ENCODE measurements at places on chromosomes 5 and 9.

- DNase-seq, result peak; percentile 77
Measured at GRCh38 chr9:107249131-107249533, 33.9 kb upstream of the RAD23B start.

DNA sequence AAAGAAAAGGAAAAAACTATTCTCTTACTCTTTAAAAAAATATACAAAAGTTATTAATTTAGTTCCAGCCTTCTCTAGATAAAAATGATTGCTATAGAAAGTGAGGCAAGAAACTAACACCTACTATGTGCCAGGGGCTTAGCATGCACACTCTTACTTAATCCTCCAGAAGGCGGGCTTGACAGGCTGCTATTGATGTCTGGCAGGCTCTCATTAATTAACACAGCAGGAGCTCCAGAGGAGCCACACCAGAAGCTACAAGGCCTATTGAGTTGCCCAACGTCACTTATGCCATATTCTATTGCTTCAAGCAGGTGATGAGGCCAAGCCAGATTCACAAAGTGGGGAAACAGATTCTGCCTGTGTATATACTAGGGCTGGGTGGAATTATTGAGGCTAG lies 54.6 kb upstream of the CLINT1 start:
- peak; percentile 54 for DNase-seq

GRCh38 chr5:109191153-109191558 lies 218.6 kb downstream of the PJA2 start:
- peak; percentile 5 for DNase-seq

DNA sequence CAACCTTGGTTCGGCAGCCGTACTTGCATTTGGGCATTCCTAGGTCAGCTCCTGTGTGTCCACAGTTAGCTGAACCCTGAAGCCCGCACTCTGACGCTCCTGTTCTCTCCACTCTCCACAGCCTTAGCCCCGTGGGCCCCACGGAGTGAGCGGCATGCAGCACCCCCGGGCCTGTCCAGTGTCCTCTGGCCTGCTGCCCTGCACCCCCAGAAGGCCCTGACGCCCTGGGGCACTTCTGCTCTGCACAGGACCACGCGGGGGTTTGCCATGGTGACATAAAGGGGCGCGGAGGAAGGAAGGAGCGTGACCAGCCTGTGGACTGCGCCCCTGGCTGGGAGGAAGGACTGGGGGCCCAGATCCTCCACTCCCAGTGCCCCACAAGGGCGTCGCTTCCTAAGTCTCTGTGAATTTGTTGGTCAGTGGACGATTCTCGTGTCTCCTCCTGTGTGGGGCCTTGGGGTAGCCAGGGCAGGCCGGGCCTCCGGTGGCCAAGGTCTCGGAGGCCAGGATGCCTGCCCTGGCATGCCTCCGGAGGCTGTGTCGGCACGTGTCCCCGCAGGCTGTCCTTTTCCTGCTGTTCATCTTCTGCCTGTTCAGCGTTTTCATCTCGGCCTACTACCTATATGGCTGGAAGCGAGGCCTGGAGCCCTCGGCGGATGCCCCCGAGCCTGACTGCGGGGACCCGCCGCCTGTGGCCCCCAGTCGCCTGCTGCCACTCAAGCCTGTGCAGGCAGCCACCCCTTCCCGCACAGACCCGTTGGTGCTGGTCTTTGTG lies 13.0 kb downstream of the NDST1 start:
- no peak for DNase-seq

GRCh38 chr5:140344683-140345423 lies 1.6 kb downstream of the HBEGF start:
- peak; percentile 30 for DNase-seq

- no peak for DNase-seq
Measured at GRCh38 chr9:69900406-69900805, 79.8 kb downstream of the CFAP95 start.

- DNase-seq, result peak; percentile 73
Measured at GRCh38 chr9:127921557-127922120, 4.8 kb upstream of the ST6GALNAC4 start.

- DNase-seq, result no peak
Measured at GRCh38 chr5:142426129-142427014, 101.6 kb upstream of the SPRY4 start.

GRCh38 chr5:107123014-107123413 lies 547.7 kb downstream of the EFNA5 start:
- DNase-seq, result peak; percentile 52

- DNase-seq, result peak; percentile 66
Measured at GRCh38 chr5:80960531-80961375, 590 bp downstream of the RASGRF2 start.

- DNase-seq, result peak; percentile 96
Measured at GRCh38 chr5:181173420-181174342, 26.3 kb downstream of the OR2V2 start.

DNA sequence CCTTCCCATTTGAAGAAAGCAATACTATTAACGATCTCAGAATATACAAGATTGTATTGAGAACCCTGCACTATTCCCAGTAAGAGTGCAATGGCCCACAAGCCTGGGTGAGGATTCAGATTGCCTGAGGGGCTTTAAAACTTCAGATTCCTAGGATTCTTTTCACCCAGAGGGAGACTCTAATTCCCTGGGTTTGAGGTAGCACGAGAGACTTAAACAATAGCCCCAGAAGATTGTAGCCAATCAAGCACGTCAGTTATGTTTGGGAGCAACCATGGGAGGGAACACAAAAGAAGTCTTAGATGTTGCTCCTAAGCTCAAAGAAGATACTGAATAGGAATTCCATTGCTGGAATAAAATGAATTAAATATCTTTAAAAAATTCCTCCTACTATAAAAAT lies 17.9 kb downstream of the MRPS27 start:
- DNase-seq, result peak; percentile 92

GRCh38 chr5:159616952-159617351 lies 286.7 kb upstream of the IL12B start:
- DNase-seq, result no peak

- no peak for DNase-seq
Measured at GRCh38 chr9:98159301-98159700, 33.1 kb downstream of the CORO2A start.

GRCh38 chr5:169626779-169627178 lies 10.3 kb upstream of the DOCK2 start:
- no peak for DNase-seq

DNA sequence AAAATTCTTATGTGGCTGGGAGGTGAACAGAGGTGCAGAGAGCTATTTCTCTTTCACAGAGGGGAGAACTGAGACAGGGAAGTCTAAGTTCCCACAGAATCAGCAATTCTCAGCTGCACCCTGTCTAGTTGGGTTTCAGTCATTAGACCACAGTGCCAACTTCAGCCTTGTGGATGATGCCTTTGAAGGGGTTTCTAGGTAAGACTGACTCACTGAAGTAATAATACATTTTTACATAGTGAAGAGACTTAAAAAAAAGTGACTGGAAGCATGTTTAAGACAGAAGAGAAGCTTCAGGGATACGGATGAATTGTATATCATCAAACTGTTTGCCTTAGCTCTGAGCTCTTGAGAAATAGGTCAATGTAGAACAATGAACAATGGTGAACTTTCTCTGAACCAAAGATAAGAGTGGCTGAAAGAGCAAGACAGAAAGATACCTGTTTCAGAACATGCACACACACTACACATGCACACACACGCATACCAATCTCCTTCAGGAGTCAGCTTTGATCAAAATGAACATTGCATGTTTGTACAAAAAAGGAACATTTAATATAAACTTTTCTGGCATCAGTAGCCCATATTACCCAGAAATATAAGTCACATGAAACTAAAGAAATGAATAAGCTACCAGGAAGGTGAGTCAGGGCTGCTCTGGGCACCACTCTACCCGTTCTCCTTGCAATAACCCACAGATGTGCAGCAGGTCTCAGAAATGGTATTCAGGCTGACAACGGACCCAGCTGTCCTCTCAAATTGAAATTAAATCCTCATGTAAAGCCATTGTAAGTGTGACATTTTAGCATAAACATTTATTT lies 12.6 kb upstream of the FYB1 start:
- no peak for DNase-seq

DNA sequence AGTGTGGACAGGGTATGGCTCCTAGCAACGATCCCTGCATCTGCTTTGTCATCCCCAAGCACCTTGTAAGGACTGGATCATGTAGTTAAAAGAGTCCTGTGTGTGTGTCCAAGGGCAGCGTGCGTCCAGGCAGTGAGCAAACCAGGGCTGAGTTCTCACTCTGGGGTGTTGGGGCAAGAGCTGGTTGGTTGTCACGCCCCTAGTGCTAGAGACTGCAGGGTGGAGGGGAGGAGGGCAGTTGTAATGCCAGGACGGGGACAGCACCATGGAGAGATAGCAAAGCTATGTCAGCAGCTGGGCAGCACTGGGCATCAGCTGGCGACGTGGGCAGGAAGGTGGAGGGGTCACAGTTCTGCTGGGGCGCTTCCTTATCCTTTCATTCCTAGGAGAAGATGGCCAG lies 100.8 kb downstream of the ZNF618 start:
- no peak for DNase-seq

DNA sequence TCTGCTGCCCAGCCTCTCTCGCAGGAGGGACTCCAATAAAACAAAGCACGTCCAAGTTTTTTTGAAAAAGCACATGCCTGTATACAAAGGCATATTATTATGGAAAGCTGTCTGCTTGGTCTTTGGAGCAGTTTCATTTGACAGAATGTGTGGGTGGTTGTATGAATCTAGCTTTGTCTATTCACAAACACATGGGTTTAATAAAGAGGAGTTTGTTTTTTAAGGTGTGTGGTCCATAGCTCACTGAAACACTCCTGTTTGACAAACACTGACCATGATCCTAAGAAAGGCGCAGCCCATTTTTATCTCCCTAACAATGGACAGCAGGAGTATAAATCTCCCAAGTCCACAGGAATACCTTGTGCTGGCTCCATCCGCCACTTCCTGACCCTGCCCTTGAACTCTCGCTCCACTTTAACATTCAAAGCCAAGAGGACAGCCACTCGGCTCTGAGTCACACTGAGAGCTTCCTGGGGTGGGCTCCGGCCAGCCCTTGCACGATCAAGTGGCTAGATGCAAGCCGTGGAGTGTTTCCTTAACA lies 371.9 kb downstream of the EBF1 start:
- DNase-seq, result no peak

DNA sequence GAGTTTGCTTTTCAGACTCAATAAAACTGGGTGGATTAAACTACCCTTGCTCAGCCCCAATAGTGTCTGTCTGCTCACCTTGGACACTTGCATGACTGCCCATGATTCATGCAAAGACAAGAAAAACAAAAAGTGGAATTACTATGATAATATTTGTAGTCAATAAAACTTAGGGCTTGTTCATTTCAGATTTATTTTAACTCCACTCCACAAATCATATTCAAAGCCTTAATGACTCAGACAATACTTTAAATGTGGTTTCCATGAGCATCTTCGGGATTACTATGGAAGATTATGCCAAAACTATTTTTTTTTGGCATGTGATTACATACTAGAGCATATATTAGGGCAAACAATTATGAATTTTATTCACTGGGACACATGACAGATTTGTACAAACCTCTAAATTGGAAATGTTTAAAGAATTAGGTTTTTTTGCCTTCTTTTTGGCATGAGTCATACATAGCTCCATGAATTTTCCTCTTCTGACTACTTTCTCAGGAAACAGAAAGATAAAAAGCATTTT lies 468.9 kb downstream of the ACTL7B start:
- no peak for DNase-seq

DNA sequence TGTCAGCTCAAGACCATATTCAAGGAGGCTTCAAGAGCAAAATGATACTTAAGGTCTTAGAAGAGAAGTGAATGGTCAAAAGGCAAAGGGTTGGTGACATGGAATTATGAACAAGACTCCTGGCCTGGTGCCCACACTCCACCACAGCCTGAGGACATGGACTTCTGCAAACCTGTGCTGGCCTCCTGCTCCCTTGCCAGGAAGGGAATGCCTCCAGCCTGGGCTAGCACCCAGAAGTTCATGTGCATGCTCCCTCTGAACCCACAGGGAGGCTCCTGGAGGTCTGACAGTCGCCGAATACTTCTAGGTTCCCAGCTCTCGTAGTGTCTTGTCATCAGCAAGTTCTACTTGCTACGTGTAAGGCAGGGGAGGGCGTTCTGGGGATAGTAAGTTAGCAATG lies 156.7 kb downstream of the FSTL4 start:
- no peak for DNase-seq

- DNase-seq, result no peak
Measured at GRCh38 chr9:100689635-100690034, 111.8 kb downstream of the CAVIN4 start.

GRCh38 chr9:92426501-92427145 lies 2.4 kb upstream of the OMD start:
- DNase-seq, result no peak

DNA sequence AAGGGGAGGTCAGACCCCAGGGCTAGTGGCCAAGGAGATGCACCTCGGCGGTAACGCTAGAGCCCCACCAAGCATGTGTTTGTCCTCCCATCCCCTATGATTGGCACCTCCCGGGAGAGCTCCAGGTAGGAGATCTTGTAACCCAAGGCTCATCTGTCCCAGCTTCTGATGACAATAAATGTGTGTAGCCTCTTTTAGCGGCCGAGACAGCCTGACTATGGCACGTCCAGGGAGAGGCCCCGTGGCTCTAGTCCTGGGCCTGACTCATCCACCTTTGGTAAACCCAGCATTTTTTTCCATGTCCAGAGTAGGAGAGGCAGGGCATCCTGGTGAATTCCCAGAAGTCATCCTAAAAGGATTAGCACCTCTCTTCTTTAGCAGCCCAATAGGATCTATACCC lies 39.2 kb downstream of the IRF1 start:
- no peak for DNase-seq

GRCh38 chr9:132647355-132647754 lies 22.4 kb downstream of the DDX31 start:
- no peak for DNase-seq

DNA sequence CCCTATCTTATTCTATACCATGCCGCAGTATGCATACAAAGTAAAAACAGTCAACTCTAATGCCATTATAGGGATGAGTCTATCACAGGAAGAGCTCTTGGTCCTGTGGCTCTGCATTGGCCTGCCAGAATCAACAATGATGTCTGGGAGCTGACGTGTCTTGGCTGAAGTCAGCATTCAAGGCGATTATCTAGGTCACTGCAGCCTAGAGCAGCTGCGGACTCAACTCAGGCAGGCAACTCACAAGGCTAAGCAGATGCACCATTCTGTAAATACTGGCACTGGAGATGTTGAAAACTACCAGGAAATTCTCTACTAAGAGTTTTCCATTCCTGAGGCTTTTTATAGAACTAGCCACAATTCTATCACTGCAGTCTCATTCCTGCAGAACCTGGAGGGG lies 13.3 kb downstream of the SPATA9 start:
- DNase-seq, result peak; percentile 37

DNA sequence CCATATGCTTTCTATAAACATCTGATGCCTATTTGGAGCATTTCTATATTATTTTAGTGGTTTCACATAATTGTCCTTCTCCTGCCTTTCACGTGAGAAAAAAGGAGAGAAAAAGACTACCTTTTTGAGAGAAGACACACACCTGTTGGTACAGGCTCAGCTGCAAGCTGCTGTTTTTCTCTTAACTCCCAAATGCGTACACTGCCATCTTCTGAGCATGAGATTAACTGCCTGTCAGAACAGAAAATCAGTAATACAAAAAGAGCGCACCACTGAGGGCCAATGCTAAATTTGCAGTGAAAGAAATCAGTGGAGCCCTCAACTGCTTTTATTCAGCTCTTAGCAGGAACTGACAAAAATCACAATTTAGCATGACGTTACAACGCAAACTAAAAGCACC lies 54.9 kb downstream of the WDR41 start:
- no peak for DNase-seq

- peak; percentile 77 for DNase-seq
Measured at GRCh38 chr5:180084638-180085561, 13.3 kb upstream of the RNF130 start.

GRCh38 chr9:126354887-126355770 lies 28.5 kb downstream of the MVB12B start:
- no peak for DNase-seq
